ENCODE measurements at places on chromosomes 1 and 21.

GRCh38 chr1:7579016-7579415 is 192.1 kb upstream of the VAMP3 start:
- no peak for DNase-seq

DNA sequence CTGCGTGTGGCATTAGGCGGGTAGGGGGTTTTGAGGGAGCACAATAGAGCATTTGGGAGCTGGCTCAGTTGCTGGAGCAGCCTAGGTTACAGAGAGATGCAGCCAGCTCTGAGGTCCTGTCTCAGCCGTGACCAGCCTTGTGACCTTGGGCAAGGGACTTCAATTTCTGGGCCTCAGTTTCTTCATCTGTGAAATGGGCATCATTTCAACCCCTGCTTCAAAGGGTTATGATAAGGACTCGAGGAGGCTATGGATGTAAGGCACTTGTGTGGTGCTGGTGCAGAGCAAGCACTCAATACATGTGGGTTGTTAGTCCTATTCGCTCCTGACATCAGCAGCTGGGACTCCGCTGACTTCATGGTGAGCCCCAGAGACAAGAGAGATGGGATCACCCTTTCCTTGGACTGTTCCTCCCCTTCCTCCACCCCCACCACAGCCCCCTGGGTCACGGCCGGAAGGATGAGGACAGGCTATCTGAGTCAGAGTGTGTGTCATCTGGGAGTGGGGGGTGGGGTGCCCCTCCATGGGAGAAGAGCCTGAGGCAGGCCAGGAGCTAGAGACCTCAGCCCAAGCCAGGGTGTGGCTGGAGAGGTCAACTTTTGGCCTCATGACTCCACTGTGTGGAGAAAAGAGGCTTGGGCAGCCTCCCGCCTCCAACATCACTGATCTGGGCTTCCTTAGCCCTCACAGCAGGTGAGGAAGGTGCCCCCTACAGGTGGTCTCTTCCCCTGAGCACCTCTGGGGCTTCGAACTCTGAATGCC is 71.4 kb upstream of the ZBTB40 start:
- no peak for DNase-seq

GRCh38 chr21:34846601-34847112 is 177.9 kb downstream of the CLIC6 start:
- no peak for DNase-seq

DNA sequence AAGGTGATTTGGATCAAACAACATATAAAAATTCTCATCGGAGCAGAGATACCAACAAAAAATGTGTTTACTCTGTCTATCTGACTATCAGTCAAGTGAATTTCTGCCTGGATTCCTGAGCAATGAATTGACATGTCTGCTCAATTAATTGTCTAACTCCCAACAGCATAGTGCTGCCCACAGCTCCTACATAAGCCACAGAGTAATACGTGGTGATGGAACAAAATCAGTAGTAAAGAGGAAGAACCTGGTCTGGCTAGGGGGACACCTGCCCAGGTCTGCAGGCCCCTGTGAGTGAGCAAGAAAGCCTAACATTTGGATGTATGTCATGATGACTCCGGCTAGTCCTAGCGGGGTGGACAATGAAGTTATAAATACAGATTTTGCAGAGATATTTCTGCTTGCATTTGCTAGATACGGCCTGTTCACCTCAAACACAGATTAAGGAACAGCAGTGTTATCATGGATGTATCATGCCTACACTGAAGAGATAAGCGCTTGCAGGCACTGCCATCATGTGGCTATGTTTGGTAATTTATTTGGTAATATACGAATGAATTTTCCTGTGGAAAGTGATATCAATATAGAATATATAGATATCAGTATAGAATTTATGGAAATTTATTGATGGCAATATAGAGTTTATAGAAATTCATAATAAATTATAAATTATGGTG is 69.6 kb upstream of the LRRC8B start:
- DNase-seq, result no peak

Data from naive thymus-derived CD4-positive, alpha-beta T cell (primary cell).